HEK293T (cell line): ENCODE measurements at places on chromosomes 5 and 9.

- no peak for DNase-seq
Measured at GRCh38 chr9:35658968-35659220, 802 bp downstream of the CCDC107 start.

GRCh38 chr9:109052416-109052815, 39.1 kb upstream of the CTNNAL1 start:
- DNase-seq, result no peak

DNA sequence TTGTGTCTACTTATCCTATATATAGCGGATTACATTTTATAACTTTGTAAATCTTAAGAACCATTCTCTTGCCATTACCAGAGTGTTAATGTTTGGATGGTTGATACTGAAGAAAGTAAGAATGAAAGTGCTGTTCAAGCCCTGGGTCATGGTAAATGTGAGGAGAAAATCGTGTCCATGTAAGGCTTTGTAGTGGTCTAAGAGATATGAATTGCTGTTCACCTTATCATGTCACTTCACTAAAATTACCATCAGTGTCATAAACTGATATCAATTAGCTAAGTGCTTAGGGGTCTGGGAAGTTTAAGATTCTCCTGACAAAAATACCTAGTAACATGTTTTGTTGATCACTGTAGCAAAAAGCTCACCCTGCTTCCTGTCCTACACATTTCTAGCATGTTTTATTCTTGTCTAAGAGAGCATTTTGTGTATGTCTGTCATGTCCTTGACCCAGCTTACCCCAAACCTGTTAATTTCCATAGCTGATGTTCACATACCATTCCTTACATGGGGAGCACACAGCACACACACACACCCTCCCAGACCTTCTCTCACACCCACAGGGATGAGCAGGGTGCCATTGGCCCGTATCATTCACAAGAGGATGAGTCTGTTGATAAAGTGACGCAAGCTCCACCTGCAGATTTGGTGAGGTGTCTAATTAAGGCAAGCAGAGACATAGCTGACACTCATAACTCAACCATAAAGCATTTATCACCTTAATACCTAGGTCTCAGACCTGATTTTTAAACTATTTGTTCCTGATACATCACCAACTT, 125.1 kb upstream of the PAM start:
- DNase-seq, result no peak

GRCh38 chr5:16879191-16879590, 56.9 kb downstream of the MYO10 start:
- DNase-seq, result no peak

DNA sequence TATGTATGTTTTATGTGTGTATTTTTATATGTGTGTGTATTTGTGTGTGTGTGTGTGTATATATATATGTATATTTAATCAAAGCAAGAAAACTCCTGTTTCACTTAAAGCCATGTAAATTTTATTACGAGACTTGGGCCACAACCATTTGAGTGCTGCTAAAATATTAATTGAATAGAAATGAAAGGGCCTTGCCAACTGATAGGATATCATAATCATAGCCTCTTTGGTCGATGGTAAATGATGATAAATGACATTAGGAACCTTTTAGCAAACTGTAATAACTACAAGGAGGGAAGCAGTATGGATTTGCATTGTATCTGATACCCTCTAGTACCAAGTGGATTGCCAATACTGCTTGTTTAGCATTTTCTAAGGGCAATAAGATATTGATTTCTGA, 7.9 kb downstream of the TLE4 start:
- DNase-seq, result no peak

DNA sequence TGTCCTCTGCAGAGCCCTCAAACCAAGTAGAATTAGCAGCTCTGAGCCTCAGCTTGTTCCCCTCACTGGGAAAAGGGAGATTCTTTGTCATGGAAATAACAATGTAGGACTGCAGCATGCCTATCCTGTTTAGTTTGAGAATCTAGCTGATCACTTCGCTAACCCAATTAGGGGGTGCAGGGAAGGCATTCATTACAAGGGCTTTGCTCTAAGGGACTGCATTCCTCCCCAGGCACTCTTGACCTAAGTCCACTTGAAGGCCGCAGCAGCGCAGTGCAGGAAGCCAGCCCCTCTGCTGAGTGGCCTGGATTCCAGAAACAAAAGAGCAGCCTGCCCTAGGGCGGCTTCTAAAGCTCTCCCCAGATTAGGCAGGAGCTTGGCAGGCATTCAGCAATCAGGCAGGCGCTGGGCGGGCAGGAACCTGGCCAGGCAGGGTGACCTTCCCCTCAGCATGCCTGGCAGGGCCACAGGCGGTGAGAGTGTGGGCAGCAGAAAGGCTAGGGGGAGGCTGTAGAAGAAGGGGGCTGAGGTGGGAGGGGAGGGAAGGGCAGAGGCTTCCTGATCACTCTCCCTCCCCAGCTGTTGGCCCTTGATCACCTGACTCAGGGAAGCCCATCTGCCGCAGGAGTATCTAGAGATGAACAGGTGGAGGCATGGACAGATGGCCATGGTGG, 24.8 kb downstream of the CCNJL start:
- DNase-seq, result no peak

- DNase-seq, result no peak
Measured at GRCh38 chr9:137984520-137985257, 107.1 kb downstream of the CACNA1B start.

- no peak for DNase-seq
Measured at GRCh38 chr5:146877178-146877681, 1.3 kb downstream of the PPP2R2B start.

GRCh38 chr5:102154291-102154690, 141.8 kb downstream of the SLCO4C1 start:
- no peak for DNase-seq

GRCh38 chr5:81334304-81335061, 33.1 kb downstream of the ZCCHC9 start:
- DNase-seq, result no peak

DNA sequence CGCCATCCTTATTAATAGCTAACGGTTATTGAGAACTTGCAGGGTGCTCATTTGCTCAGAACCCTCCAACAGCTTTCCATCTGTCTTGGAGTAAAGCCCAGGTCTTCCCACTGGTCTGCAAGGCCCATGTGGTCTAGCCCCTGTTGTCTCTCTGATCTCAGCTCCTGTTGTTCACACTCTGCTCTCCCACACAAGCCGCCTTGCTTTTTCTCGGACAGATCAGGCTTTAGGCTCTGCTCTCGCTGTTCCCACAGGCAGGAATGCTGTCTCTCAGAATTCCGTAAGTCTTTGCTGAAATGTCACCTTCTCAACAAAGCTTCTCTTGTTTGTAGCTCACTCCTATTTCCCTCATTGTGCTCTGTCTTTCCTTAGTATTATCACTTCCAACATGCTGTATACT, 34.3 kb downstream of the GPR107 start:
- DNase-seq, result no peak

- DNase-seq, result no peak
Measured at GRCh38 chr5:65800775-65801174, 78.8 kb downstream of the NLN start.

DNA sequence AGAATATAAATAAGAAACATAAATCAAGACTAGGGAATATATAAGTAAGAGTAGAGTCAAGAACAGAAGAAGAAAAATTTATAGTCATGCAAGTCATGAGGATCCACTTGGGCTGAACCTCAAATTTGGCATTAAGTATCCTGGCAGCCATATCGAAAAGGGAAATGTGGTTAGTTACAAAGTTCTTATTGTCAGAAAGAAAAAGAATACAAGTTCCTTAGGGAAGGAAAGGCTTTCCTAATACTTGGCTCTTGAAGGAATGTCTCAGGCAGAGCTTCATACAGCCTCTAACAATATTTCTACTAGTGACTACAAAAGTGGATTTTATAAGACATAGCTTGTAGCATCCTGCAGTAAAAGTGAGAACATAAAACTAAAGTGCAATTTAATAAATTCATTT, 45.4 kb downstream of the TMEM252 start:
- no peak for DNase-seq

GRCh38 chr5:69335341-69335935, 2.8 kb upstream of the CCDC125 start:
- no peak for DNase-seq
